T-helper 1 cell (primary cell): ENCODE measurements at places on chromosomes 2 and 18.

GRCh38 chr2:220736778-220737177 is 835.3 kb downstream of the EPHA4 start:
- DNase-seq: no peak

- no peak for DNase-seq
Measured at GRCh38 chr2:151775057-151775740, 40.9 kb upstream of the NEB start.

- no peak for DNase-seq
Measured at GRCh38 chr2:220127876-220128275, 500.4 kb downstream of the SLC4A3 start.

DNA sequence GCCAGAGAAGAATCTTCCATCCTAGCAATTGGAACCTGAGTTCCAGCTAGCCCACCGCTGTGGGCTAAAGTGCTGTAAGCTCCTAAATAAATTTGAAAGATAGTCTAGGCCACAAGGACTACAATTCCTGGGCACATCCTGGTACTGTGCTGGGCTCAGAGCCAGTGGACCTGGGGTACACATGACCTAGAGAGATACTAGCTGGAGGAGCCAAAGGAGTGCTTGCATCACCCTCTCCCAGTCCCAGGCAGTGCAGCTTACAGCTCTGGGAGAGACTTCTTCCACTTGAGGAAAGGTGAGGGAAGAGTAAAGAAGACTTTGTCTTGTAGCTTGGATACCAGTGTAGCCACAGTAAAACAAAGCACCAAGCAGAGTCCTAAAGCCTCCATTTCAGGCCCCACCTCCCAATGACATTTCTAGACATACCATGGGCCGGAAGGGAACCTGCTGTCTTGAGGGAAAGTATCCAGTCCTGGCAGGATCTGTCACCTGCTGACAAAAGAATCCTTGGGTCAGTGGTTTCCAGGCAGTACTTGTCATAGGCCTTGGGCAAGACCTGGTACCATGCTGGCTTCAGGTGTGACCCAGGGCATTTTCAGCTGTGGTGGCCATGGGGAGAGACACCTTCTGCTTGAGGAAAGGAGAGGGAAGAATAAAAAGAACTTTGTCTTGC is 89.5 kb downstream of the TMEM185B start:
- no peak for DNase-seq

GRCh38 chr2:73426176-73426575 is 40.5 kb downstream of the ALMS1 start:
- no peak for DNase-seq

DNA sequence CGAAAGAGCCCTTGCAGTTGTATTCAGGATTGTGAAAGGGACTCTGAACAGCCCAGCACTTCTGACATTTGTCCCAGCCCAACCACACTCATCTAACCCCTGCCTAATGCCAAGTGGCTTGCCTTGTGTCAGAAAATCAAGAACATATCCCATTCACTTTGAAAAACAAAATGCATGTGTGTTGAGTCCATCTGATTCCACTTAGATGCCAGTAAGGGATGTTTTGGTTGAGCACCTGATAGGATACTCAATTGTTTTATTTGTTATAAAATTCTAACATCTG is 776.8 kb downstream of the BCL11A start:
- no peak for DNase-seq

DNA sequence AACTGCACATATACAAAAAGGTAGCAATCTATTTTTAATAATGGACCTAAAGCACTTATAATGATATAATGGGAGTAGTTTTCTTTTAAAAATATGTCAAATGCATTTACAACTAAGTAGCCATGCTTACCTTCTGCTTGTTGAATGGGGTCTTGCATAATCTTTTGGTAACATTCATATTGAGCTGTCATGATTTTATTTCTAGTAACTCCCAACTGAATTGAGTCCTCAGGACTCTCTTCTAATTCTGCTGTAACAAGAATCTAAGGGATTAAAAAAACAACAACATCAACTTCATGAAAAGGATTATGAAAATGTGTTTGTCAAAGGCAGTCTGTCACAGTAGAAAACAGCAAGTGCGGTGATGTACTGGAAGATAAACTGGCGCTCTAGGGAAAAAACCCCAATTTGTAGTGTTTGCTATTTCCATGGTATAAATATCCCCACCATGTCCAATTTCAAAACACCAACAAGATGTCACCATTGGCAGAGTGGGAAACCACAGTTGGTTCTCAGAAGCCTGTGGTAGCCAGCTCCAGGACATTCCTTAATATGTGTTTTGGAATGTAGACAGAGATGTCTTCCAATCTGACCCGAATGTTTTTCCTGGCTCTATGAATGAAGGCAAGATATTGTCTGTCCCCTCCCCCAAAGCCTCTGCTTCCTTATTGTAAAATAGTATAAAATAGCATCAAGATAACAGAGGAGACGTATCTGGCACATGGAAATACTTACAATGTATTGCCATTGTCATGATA is 64.8 kb downstream of the CALCRL start:
- no peak for DNase-seq

- DNase-seq: no peak
Measured at GRCh38 chr2:186327251-186327868, 158.7 kb upstream of the ZC3H15 start.
